ENCODE measurements at places on chromosomes 6 and 20.

DNA sequence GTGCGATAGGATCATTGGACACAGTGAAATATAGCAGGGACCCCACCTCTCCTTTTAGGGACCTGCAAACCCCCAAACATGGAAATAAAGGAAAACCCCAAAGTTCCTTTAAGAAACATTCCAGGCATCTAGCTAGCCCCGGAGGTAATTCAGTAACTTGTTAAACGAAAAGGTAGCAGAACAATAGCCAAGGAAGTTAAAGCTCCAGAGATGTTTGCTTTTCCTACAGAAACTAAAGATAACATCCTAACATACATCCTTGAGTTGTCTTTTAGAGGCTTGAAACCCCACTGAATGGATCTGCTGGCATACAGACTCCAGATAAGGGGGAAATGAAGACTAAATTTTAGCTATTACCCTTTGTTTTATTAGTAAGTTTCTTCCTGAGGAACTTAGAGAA is 51.0 kb downstream of the FAM184A start:
- no peak for DNase-seq

GRCh38 chr20:21516861-21517565 is 3.1 kb upstream of the NKX2-2 start:
- no peak for DNase-seq

GRCh38 chr6:51959744-51960383 is 127.5 kb downstream of the PKHD1 start:
- peak; percentile 17 for DNase-seq

- no peak for DNase-seq
Measured at GRCh38 chr6:166502453-166502852, 84.0 kb downstream of the RAMACL start.

- no peak for DNase-seq
Measured at GRCh38 chr6:88290411-88290810, 124.3 kb upstream of the CNR1 start.

Data from amygdala (tissue), 56 donors.